Activated CD4-positive, alpha-beta T cell treated with anti-CD3 and anti-CD28 coated beads for 4 hours (primary cell): ENCODE measurements at places on chromosomes 2 and 18.
A peak's percentile ranks its signal among the peaks of the same experiment; 100 is the strongest.

- DNase-seq: no peak
Measured at GRCh38 chr2:41930807-41931566, 116.8 kb upstream of the PKDCC start.

DNA sequence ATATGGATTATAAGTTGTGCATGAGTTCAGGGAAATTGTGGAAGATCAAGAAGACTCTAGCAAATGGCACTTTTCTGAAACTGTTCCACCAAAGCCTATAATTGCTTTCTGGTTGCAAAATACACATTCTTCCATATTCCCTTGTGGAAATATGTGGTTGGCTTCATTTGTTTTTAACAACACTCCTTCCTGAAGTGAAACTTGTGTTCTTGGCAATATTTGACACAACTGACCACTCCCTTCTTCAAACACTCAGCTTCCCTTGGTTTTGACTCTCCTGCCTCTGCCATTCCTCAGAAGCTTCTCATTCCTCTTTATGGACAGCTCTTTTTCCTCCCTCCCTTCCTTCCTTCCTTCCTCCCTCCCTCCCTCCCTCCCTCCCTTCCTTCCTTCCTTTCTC, 192.3 kb downstream of the PMAIP1 start:
- no peak for DNase-seq

- DNase-seq: no peak
Measured at GRCh38 chr2:70679259-70679658, 88.7 kb downstream of the ADD2 start.

DNA sequence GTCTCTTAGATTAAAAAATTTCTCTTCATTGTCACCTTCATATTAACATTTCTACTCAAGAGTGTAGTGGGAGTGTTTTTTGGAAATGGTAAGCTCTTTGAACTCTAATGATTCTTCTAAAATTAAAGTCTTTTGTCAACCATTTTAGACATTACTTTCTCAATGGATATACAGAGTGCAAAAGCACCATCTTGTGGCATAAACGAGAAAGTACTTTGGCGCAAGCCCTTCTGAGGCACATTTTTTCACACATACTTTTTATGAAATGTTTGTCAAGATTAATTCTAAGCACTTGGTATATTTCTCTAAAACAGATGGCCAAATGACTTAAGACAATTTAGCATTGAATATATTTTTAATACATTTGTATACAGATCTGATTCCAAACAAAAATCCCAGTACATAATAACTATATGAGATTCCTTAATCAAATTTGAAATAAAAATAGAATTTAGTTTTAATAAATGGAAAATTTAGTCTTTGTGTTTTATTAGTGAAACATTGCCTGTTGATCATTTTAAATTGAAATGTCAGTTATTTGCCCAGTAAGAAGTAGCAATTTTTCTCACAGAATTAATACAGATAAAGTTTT, 63.3 kb upstream of the GALNT5 start:
- DNase-seq: peak; percentile 4

GRCh38 chr2:9975805-9976447, 24.4 kb downstream of the GRHL1 start:
- DNase-seq: peak; percentile 10

- DNase-seq: no peak
Measured at GRCh38 chr2:45342-46130, 769 bp downstream of the FAM110C start.

DNA sequence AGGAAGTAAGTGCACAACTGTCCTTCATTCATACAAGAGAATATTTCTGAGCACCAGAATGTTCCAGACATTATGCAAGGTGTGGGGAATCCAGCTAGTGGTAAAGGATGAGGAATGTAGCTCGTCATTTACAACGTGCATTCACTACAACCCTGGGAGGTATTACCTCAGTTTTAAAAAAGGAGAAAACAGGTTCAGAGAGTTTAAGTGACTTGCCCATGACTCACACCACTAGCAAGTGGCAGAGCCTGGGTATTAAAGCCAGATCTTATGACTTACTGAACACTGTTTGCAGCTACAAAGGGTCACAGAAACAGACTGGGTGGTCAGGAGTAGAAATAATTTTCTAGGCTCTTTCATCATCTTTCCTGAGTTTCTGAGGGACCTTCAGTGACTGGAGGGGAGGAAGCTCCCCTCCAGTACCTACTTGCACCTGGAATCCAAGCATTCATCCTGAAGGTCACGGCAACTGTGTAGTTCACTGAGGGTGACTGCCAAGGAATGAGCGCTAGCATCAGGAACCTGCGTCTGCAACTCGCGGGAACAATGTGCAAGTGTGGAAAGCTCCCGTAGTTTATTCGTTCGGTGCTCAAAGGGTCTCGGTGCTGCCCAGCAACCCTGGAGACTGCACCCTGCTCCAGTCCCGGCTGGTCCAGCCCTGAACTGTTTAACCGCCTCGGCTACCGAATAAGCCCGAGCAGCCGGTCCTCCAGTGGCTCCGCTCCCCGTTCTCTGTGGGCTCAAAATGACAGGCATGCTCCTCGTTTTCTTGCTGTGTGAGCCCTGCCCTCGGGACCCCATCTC, 647 bp downstream of the CCDC121 start:
- DNase-seq: no peak

- DNase-seq: no peak
Measured at GRCh38 chr2:8485736-8486135, 196.1 kb upstream of the ID2 start.

- DNase-seq: peak; percentile 14
Measured at GRCh38 chr2:191051825-191052778, 38.1 kb upstream of the STAT1 start.

DNA sequence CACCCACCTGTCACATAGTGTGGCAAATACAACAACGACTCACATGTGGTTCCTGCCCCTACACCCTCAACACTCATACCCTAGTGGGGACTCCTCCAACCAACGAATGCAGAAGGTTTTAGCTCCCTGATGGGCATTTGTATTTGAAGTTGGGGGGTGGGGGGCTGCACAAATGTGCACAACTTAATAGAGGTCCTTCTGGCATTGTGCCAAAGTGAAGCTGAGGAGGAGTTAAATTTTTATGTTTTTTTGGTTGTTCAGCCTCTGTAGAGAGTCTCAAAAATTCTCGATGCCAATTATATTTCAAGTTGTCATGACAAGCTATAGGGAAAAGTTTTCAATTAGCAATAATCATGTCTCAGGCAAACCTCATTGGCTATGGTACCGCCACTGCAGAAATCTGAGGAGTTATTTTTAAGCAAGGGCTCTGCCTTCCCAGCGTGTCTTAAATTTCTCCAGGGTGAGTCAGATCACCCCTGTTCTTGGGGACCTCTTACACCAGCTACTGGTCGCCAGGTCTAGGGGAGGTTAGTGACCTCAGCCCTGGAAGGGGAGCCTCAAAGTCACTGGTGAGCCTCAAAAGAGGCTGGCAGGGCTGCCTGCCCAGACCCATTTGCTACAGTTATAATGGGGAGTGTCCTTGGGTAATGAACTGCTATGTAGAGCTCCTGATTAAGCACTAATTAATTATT, 102.7 kb upstream of the TAF1B start:
- no peak for DNase-seq

GRCh38 chr2:163077241-163077640, 238.7 kb upstream of the KCNH7 start:
- DNase-seq: no peak

- no peak for DNase-seq
Measured at GRCh38 chr2:70870790-70871189, 35.2 kb upstream of the CD207 start.

DNA sequence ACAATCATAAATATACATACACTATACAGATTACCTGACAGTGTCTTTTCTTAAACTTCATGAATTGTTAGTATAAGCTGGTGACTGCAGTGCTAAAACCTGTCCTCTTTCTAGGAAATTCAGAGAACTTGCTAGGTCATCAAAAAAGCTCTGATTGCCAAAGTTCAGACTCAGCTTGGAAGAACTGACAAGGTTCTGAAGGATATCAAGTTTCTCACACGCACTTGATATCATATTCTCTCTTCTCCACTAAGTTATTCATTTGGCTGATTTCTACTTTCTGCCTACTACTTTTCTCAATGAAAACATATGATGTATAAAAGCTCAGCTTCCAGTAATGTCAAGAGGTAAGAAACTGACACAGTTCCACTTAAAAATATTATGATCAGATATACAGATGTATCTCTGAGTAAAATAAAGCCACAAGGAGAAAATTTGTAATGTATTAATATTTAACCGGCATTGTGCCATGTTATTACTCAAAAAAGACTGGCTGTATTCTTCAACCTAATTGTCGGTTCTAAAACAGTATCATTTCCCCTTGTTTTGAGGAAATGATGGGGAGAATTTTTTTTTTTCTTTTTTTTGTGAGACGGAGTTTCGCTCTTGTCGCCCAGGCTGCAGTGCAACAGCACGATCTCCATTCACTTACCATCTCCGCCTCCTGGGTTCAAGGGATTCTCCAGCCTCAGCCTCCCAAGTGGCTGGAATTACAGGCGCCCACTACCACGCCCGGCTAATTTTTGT, 2.4 kb downstream of the OSBPL1A start:
- DNase-seq: no peak

GRCh38 chr2:176126929-176127773, 2.4 kb upstream of the HOXD8 start:
- peak; percentile 74 for DNase-seq

GRCh38 chr2:11505652-11506610, 27.9 kb upstream of the GREB1 start:
- DNase-seq: no peak

GRCh38 chr2:71679491-71679890, 226.1 kb downstream of the DYSF start:
- DNase-seq: no peak

GRCh38 chr18:59822612-59823550, 76.9 kb upstream of the PMAIP1 start:
- no peak for DNase-seq

DNA sequence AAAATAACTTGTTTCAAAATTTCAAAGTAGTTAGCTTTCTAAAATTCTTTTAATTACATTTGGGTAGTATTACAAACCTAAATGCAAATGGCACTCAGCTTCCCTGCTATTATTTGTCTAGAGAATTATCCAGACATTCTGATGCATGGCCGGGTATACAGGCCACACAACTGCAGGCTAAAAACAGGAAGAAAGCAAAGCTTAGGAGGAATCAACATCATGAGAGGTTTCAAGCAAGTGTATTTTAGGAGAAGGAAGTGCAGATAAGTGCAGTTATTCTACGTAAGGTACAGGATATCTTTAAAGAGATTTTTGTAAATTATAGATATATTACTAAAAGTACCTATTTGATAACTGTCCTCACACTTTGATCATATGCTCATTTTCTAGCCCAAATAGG, 46.8 kb upstream of the RNU4ATAC start:
- DNase-seq: no peak

DNA sequence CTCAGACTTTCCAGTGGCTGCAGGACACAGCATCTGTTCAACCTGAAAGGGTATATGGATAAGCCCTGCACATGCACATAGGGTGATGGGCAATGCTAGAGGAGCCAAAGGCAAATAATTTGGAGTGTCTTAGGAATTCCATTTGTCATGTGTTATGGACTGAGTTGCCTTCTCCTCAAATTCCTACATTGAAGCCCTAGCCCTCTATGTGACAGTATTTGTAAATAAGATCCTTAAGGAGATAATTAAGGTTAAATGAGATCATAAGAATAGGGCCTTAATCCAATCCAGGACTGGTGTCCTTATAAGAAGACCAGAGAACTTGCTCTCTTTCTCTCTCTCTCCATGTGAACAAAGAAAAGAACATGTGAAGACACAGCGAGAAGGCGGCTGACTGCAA, 42.9 kb upstream of the CREG2 start:
- DNase-seq: no peak

- no peak for DNase-seq
Measured at GRCh38 chr18:390741-391478, 109.6 kb downstream of the COLEC12 start.

DNA sequence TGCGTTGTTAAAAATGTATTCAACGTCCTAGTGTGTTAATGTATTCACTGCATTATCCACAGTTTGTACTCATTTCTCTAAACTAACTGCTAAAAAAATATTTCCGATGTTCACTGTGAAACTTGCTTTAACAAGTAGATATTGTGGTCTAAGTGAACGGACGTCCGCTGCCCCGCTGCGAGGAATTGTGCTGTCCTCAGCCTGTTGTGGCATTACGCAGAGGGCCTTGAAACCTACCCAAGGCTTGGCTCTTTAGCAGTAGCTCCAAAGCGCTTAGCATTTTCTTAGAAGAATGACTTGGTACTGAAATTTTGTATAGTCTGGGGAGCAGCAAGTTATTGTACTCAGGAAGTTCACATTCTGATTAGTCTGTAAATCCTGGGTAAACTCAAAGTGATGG, 136.5 kb upstream of the SP5 start:
- no peak for DNase-seq

DNA sequence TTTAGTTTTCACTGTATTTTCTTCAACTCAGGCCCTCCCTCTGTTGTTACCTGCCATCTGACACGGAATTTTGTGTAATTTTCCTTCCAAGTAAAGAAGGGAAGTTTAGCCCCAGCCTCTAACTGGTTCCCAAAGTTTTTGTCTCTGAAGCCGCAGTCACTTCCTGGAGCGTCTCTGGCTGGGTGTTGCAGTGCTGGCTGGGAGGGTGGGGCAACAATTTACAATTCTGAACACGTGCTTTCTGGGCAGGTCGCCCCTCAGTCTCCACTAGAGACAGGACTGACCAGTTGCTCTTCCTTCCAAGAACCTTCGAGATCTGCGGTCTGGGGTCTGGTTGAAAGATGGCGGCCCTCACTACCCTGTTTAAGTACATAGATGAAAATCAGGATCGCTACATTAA, 3.5 kb downstream of the CNDP2 start:
- DNase-seq: peak; percentile 54

DNA sequence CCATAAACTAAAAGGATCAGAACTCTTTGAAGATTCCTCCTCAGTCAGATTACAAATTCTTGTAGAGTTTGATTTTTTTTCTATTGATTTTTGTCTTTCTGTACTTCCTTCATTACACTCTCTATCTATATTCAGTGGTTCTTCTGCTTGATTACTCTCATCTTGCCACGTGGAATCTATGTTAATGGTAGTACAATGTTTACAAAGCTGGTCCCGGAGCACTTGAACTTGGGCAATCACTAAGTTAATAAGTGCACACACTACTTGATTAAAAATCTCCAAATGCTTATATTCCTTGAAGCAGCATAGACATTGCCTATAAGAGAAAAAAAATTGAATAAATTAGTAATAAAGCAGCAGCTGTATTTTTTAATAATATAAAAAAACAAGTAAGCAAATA, 65.1 kb downstream of the USP34 start:
- DNase-seq: no peak

- no peak for DNase-seq
Measured at GRCh38 chr18:59938676-59939075, 38.9 kb downstream of the PMAIP1 start.

DNA sequence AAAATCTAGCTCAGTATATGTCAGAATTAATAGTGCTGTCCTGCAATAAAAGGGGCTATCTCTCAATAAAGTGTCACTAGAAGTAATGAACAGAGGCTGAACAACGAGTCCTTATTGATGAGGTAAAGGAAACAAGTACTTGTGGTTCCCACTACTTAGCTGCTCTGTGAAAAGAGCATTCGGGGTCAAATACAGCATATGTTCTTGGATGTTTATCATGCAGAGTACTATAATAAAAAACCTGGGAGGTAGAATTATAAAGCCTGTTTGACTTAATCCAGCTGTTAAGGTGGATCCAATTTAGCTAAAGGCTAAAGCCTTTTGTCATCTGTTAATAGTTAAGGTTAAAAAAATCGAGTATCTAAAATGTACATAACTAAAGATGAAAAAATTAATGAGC, 32.4 kb downstream of the SLC35F5 start:
- no peak for DNase-seq
